ENCODE measurements at places on chromosomes 3 and 15. TPM values are rescaled to one million over a fixed set of nuclear protein-coding genes. Genes with fewer than 3 reads are reported as not detected.

NR2E3 gene
- not detected for total RNA-seq

SMAD6 gene
- 0.23 TPM for total RNA-seq

UNC13C gene
- total RNA-seq: not detected

DNA sequence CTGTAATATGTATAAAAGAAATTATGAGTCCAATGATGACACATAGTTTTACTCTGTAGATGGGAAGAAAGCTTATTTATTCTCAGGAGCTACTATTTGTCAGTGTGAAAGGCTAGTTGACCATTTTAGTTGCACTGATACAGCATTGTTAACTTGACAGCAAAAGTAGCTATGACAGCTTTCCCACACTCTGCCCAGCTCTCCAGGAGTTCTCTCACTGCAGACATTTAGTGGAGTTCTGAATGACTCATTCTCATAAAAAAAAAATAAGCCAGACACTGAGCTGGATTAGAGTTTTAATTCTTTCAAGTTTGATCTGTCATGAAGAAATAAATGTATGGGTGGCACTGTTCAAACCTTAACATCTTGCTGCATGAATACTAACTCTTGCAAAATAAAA is 77.2 kb upstream of the CFAP20DC start:
- DNase-seq: no peak

DNA sequence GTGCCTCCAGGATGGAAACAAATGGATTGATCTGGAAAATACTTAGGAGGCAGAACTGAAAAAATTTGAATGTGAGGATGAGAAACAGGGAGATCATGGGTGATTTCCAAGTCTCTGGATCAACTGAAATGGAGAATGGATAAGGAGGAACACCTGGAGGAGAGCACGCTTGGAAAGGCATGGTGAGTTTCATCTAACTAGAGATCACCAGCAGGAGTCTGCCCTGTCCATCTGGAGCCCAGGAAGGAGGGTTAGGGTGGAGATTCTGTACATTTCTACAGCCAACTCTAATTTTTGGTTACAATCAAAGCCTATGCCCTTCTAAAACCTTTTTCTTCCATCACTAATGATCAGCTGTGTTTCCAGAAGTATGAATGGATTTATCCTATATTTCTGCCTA is 995.9 kb upstream of the CFAP20DC start:
- no peak for DNase-seq

- DNase-seq: no peak
Observed at GRCh38 chr3:151035072-151035471, 50.4 kb upstream of the MED12L start.

DNA sequence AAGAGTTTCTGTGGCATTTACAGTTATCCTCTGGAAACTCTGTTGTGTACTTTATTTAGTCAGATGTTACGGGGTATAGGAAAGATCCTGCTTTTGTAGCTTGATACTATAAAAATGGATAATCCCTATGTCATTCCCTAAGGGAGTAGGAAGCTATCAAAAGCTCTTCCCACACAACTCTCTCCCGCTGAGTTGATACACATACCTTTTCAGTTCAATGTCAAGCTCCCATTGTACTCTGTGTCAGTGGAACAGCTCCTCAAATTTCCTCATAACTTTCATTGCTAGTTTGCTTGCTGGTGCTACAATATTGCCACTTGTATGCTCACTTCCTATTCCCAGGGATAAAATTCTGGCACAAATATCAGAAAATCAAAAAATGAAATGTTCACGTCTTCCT is 893.3 kb upstream of the GBE1 start:
- no peak for DNase-seq

- no peak for DNase-seq
Observed at GRCh38 chr3:9947025-9947995, 4.9 kb downstream of the PRRT3 start.

DNA sequence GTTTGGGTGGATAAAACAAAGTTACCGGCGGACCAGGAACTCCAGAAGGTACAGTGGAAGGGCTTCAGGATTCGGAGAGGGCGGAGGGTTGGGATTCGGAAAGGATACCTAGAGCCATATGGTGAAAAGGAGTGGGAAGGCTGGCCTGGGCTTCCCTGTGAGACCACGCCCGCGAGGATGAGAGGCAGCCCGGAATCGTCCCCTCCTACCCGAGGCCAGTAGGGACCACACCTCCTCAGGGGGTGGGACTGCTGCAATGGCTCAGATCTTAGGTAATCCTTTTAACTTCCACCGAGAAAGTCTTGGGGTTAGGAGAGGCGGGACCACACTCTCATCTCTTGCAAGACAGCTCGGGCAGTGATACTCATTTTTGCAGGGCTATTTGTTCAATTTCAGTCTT is 511.3 kb downstream of the OCA2 start:
- DNase-seq: no peak

GRCh38 chr15:40660686-40661085 is 34.3 kb upstream of the RAD51 start:
- DNase-seq: no peak

DNA sequence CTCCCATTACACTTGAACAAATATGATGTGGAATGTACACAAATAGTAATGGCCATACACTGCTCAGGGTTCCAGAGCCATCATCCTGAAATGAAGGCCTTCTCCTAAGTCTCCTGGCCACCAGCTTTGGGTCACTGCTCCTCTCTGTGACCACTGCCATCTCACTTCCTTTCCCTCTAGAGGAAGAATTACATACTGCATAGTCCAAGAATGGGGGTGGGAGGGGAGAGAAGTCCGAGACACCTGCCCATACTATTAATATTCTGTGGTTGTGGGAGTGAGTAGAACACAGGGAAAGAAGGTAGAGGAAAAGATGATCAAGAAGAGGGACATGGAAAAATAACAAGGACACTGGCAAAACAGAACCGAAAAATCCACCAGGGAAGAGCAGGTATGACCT is 20.6 kb downstream of the ETV5 start:
- DNase-seq: no peak

DNA sequence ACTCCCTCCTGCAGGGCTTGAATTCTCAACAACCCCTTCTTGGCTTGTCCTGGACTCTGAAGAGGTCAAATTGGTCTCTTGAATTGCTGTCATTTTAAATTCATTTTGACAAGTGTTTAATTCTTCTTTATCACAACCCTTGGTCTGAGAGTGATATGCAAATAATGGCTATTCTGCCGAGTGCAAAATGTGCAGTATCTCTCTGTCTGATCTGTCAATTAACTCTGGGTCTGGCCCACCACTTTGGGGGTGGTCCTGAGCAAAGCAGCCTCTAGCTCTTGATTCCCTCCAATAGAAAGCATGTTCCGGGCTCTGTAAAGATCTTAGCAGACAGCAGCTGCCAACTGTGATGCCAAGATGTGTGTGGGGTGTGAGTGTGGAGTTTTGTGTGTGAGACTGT is 2.2 kb upstream of the IGDCC3 start:
- DNase-seq: no peak

DNA sequence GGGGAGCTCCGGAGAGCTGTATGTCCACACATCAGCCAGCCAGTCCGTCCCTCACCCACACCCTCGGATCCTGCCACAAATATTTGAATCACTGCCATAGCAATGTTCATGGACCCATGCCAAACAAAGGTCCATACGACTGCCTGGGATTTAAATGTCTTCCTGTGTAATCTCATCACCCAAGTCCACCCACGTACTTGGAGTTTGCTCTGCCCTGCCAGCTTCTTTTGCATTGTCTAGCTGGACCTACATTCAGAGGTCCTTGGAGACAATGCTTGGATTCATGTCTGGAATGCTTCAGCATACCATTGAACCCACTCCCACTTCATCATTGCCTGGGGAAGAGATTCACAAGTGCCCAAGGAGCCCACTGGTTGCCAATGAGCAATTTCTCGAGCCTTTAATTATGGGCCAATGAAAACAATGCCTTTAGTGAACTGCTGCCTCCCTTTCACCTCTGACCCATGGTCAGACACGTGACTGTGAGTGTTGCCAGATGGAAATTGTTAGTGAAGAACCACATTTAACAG is 90.4 kb upstream of the PHLDB2 start:
- no peak for DNase-seq

- DNase-seq: no peak
Observed at GRCh38 chr15:74060251-74060650, 22.1 kb downstream of the GOLGA6A start.

GRCh38 chr3:34260271-34261000 is 462.0 kb downstream of the PDCD6IP start:
- DNase-seq: peak; percentile 73

THAP10 gene
- total RNA-seq: 0.12 TPM

DNA sequence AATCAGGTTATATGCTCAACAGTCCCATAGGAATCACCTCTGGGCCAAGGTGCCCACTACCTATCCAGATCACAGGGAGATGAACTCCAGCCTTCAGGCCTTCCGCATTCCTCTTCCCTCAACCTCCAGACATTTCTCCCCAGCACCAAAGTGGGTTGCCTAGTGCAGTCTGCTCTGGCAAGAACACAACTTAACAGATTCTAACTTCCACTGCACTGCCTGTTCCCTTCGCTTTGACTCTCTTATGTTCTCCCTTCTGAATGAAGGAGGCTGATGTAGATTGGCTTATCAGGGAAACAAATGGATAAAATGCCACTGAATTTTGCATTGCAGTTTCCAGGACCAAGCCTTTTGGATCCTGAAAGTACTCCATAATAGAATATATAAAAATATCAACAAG is 106.3 kb downstream of the SRGAP3 start:
- DNase-seq: no peak

GRCh38 chr3:186220365-186220764 is 111.5 kb upstream of the ETV5 start:
- peak; percentile 50 for DNase-seq

LTF gene
- total RNA-seq: not detected

- no peak for DNase-seq
Observed at GRCh38 chr3:122324871-122325323, at the start of gene CSTA. CSTA (plus strand) TSS chr3:122325248; CDS start chr3:122325293, 45 bp downstream.

GRCh38 chr3:57110798-57111197 is 50.3 kb downstream of the SPATA12 start:
- DNase-seq: no peak

DNA sequence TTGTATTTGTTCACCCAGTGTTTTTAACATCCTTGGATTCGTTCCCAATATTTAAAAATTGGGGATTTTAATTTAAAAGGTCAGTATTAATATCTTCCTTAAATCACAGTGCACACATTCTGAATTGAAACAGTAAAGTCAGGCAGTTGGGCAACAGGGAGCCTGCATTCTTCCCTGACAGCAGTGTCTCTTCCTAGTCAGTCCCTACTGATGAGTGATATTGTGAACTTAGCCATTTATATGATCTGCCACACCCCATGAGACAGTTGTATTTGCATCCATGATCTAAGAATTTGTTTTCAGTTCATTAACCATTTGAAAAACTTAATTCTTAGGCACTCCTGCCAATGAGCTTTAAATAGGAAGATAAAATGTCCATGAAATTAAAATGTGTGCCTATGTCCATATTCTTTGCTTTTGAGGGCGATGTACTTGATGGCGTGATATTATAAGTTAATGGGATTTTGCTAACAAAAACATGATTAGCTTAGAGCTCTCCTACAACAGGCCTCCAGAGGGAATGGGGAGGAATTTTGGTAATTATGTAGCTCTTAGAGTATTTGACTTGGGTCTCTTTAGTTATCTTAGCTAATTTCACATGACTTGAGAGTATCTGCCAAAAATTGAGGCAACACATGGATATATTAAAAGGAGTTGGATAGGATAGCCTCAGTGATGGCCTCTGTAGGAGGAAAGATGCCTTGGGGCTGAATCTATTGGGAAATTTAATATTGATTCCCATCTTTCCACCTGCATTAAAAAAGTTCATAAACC is 219.3 kb downstream of the PTPRG start:
- DNase-seq: no peak

SLCO3A1 gene
- total RNA-seq: 5.8 TPM

SCG5 gene
- total RNA-seq: 1.2 TPM

DNA sequence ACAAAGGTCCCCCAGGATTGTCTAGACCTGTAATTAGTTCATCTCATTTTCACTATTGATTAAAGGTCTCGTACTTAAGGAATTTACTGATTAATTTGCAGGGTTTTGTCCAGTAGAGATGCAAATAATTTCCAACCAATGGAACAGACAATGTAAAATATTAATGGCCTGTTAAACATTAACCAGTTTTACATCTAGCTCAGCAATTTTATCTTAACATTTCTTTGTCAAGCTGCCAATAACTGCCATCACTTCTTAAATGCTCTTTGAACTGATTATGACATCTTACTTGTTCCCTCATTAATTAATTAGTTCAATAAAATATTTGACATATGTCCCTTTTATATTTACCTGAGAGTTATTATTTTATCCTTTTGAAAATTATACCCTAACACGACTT is 9.4 kb upstream of the STRIT1 start:
- no peak for DNase-seq

GRCh38 chr3:16190704-16191103 is 16.2 kb downstream of the GALNT15 start:
- DNase-seq: no peak

- DNase-seq: no peak
Observed at GRCh38 chr3:115052906-115053305, 94.2 kb downstream of the ZBTB20 start.

DNA sequence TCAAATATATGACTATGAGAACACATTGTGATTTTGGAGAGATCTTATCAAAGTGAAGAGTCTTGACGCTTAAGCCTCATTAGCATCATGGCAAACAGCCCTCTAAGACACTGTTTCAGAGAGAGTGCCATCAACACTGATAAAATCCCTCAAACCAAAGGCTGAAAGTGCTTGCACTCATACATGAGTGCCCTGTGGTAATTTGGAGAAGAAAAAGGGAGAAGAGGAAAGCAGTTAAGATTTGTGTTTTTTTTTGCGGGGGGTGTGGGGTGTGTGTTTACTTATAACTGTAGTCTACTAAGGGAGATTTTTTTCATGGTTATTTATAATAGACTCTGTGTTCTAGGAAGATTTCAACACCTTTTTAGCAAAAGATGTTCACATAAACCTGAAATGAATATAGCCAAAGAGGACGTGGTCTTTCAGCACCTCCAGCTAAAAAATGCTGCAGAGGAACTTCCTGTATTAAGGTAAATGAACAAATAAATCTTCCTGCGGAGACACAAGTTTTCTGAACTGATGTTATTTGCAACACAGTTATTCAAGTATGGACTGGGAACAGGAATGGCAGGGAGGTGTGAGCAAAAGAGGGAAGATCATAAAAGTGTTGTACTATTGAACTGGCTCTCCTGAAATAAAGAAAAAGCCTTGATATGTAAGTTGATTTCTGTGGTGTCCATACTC is 81.9 kb upstream of the TGFBR2 start:
- no peak for DNase-seq

- no peak for DNase-seq
Observed at GRCh38 chr15:69467636-69468035, 15.0 kb downstream of the RPLP1 start.

CAPN3 gene
- total RNA-seq: 2.1 TPM

GABRR3 gene
- total RNA-seq: not detected

GOLGA8J gene
- not detected for total RNA-seq

ZNF80 gene
- 0.27 TPM for total RNA-seq

RBP2 gene
- total RNA-seq: not detected

GRCh38 chr3:123652342-123652984 is 67.6 kb upstream of the HACD2 start:
- peak; percentile 69 for DNase-seq

CCDC39 gene
- total RNA-seq: not detected

- no peak for DNase-seq
Observed at GRCh38 chr15:81575436-81576123, 201.6 kb upstream of the TMC3 start.

Measured in activated CD4-positive, alpha-beta T cell treated with anti-CD3 and anti-CD28 coated beads for 36 hours (primary cell).